ENCODE measurements at places on chromosomes 12 and 14.

- no peak for DNase-seq
These were observed 4.5 kb downstream of the MYL6 start for GRCh38 chr12:56162468-56163290.

- no peak for DNase-seq
These were observed 20.9 kb downstream of the PDE6H start for GRCh38 chr12:14993537-14994266.

- no peak for DNase-seq
These were observed 96.9 kb downstream of the SETD3 start for GRCh38 chr14:99383472-99384449.

DNA sequence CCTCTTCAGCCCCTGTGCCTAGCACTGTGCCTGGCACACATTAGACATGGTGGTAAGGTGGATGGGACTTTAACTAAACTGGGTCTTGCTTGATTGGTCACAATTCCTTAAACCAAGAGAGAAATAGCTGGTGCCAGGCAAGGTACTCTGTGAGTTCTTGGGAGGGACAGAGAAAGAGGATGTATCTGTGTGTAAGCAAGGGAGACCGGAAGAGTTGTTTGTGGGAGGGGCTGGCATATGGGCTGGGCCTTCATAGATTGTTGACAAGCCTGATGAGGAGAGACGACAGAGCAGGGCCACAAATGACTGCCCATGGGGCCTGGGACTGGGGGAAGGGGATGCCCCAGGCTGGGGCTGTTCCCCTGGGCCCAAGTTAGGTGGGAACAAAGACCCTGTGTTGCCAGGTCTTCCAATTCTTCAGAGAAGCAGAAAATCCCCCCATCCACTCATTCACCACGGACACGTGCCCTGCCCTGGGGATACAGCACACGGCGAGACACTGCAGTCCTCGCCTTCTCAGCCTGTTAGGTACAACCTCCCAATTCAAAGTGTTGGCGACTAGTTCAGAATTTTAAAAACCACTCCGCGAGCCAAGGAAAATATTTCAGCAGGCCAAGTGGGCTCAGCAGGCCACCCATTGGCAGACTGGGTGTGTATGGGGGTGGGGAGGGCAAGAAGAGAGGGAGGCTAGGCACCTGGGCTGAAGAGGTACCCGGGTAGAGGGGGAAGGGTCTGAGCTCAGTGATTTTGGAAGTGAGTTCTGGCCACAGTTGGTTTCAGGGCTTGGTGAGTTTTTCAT, 11.4 kb upstream of the CYP46A1 start:
- no peak for DNase-seq
